Thoracic aorta (tissue), 2 donors: ENCODE measurements at places on chromosomes 2 and 18.

DNA sequence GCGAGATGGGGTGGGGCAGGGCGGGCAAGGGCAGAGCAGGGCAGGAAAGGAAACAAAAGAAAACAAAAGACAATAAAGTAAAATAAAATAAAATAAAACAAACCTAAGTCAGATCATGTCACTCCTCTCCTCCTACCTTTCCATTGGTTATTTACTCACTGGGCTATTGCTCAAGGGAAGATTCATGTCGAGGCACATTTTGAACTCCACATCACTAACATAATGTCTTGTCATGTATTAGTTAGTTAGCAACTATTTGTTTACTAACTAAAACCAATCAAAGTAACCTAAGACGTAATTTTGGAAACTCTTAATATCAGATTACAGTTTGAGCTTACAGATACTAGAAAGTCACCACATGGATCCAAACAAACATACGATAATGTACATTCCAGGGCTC lies 2.2 kb downstream of the C1D start:
- DNase-seq: no peak

DNA sequence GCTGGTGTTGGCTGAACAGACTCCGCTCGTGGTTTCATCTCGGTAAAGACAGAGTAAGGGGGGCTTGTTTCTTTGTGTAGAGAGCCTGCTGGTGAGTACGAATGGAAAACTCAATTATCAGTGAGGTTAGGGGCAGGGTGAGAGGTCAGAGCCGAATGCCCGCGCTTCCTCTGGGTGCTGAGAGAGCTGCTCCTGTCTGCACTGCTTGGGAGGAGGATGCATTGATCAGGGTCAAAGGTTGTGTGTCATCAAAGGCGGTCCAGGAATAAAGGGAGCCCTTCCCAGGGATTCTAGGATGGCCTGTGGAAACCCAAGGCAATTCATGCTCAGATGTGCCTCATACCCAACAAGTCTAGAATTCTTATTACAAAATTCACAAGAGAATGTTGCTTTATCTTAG lies 143.9 kb downstream of the MYCN start:
- no peak for DNase-seq

- no peak for DNase-seq
Measured at GRCh38 chr2:211439011-211439410, 882.6 kb downstream of the CPS1 start.

DNA sequence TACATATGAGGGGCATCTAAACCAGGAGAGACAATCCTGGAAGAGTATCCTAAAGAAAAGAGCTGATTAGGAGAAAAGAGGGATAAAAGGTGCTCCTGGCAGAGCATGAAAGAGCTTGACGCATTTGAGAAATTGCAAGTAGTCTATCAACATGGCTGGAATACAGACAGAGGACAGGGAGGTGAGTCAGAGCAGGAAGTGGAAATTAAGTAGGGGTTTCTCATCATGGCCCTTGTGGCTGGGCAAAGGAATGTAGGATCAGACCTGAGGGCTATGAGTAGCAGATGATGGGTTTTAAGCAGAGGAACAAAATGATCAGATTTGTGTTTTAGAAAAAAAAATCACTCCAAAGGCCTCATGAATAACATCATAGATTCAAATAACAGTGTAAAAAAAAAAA lies 49.2 kb upstream of the UGP2 start:
- no peak for DNase-seq

- DNase-seq: no peak
Measured at GRCh38 chr2:232549655-232550353, 553 bp downstream of the TIGD1 start.

DNA sequence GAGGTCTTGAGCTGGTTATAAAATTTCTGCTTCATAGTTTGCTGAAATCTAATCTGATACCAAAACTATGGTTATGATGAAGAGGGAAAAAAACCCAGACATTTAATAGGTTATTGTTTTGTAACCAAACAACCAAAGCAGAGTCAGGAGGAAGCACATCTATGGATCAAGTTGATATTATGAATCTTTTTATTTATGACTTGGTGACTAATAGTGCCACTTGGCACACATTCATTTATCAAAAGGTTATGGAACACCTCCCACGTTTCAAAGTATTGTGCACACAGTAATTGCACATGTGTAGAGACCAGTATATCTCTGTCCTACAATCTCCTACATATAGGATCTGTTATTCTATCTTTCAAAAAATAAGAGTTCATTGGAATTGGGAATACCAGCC lies 93.0 kb downstream of the DPP4 start:
- DNase-seq: no peak

DNA sequence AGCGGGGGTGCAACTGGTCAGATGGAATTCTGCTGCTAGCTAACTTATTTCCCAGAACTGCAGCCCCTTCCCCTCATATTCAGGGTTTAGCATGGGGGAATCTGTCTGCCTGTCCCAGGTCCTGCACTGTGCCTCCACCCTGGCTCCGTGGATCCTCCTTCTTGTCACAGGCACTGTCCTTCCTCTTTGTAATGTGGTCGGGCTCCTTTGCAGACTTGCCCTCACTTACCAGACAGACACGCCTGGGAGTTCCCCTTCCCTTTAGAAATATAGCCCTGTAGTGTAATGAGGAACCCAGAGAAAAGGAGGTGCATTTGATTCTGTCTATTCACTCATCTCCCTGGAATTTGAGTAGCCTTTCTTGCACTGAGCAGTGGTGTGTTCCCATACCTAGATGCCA lies 108.7 kb downstream of the TRIM43 start:
- DNase-seq: no peak

DNA sequence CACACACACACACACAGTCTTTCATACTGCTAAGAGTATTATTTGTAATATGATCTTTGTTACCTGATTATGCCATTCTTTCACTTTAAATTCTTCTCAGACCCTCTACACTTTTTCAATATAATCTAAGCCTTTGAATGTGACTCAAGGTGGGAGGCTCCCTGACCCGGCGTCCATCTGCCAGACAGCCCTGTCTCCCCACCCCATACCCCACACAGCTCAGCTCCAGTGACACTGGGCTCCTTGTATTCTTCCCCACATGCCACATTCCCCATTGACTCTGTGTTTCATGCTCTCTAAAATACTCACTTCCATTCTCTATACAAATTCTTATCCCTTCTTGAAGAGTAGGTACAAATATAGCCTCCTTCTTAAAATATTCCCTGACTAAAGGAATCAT lies 442.2 kb downstream of the TGIF1 start:
- no peak for DNase-seq
